ENCODE measurements at places on chromosomes 1 and 21.

DNA sequence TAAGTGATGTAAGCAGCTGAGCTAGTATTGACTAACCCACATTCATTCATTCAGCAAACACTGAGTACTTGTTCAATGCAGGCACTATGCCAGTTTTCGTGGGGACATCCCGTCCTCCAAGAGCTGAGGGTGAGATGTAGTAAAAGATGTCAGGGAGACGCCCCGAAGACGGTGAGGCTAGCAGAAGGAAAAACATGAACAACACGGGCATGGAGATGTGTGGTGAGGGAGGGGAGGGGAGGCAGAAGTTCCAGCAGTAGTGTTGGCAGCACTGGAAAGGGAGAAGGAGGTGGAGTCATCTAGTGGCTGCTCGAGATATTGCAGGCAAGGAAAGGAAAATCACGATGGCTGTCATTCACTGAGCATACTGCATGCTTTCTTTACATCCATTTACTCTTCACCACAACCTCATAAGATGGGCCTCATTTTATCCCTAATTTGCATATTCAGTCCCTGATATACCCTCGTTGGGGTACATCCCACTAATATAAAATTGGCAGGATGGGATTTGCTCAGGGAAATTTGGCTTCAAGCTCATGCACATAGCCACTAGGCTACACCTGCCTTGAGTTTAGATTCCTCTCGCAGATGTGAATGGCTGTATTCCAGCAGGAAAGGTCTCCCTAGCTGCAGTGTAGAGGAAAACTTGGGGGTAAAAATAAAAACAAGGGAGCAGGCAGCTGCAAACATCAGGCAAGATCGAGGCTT, 14.5 kb downstream of the PDZK1IP1 start:
- peak; percentile 14 for DNase-seq

- no peak for DNase-seq
Observed at GRCh38 chr1:204854286-204854685, 16.4 kb upstream of the NFASC start.

DNA sequence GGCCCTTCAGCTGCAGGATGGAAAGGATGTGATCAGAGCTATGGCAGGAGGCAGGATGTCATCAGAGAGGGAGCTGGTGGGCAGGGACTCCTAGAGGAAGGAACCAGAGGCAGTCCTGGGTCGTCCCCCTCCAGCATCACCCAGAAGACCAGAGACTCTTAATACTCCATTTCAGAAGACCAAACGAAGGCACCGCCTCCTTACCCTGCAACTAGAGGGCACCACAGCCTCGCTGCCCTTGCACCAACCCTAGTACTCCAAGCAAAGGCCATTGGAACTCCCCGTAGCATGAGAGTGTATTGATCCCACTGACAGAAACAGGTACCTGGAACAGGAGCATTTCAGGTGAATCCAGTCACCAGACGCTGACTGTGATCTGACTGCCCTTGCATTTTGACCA, 598.1 kb downstream of the NPHP4 start:
- no peak for DNase-seq

DNA sequence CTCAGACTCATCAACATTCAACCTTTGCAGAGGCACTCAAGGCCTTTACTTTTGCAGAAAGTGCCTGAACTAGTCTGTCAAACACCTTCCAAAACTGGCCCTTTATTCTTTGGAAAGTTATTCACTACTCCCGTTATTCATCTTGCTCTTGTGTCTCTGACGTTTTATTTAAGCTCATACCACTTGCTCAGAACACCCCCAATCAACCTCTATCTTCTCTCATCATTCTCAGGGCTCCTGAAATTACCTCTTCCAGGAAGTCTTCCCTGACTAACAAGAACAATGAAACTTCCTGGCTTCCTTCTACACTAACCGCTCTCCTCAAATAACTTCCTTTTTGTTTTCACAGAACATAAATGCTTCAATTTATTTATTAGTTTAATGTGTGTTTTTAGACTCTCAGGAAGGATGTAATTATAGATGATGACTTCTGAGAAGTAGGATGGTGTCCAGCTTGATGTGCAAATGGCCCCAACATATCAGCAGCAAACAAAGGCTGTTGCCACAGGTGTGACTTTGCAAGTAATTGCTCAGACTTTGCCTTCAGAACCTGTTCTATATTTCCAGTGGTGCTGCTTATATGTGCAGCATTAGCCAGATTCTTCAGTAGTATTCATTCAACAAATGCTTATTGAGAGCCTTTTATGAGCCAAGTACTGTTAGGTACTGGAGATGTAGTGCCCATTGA, 22.8 kb upstream of the BATF3 start:
- DNase-seq: no peak

DNA sequence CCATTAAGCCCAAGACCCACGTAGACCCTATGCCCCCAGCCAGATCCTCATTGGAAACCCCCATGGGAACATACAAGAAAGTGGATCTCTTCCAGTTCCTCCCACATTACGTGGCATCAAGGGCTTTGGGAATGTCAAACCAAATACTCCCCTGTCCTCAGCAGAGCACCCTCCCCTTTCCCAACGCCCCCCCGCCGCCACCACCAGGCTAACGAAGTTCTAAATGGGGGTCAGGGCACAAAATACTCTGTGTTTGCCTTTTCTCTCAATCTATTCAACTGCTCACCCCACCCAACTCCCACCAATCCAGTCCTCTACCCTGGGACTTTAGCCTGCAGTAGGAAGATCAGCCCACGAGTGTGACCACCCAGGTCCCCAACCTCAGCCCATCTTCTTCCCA, 24.5 kb downstream of the NEK2 start:
- no peak for DNase-seq

- DNase-seq: no peak
Observed at GRCh38 chr1:102097451-102097850, 100.7 kb upstream of the OLFM3 start.

DNA sequence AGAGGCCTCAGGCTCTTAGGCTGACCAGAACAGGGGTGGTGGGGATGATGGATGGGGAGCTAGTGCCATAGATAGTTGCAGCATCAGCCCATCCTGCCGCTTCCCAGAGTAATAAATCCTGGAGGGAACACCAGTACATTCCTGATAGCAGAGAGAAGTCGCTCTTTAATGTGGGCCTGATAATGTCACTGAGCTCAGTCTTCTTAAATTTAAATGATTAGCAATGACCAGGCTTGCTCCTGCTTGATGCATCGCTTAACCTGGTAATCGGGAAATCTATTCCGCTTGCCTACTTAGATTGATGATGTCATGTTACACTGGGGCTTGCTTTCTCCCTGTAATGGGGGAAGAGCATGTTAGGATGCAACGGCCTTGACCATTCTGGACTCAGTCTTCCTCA, 218.6 kb upstream of the PLXNA2 start:
- no peak for DNase-seq

DNA sequence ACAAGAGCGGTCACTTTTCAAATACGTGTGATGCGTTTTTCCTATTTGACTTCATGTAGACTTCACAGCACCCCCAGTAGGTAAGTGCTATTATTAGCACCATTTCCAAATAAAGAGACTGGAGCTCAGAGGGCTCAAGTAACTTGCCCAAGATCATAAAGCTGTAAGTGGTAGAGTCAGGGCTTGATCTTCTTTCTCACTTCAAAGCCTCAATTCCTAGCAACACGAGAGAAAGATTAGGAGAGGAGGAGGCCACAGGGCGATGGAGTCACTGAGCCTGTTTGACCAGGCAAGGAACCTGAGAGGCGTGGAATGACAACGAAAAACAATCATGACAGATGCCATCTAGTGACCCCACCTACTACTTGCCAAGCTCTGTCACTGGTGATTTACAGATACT, 181.0 kb downstream of the FOXD2 start:
- DNase-seq: no peak

DNA sequence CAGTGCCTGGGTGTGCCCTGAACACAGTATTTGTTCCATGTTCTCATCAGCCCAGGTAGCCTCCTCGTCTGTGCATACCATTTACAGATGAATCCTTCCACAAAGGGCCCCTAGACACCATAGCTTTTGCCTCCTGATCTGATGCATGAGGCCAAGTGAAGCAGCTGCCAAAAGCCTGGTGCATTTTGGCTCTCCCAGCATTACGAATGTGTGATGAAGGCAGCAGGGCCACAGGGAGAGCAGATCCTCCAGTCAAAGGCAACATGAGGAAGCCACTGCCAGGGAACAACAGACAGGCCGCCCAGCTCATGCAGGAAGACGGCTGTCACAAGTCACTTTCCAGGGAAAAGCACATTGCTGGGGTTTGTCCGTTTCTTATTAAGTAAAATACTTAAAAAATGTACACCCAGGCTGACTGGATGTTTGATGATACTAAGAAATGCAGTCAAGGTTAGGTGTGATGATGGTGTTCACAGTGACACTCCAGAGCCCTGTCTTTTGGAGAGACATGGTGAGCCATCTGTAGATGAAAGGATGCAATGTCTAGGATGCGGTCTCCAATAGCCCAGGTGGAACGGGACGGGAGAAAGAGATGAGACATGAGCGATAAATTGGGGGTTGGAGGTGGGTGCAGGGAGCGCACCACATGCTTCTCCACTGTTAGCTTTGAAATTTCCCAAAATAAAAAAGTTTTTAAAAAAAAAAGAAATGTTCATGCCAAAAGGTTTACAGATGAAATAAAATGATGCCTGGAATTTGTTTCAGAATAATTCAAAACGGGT, 48.7 kb downstream of the NPHP4 start:
- DNase-seq: no peak

DNA sequence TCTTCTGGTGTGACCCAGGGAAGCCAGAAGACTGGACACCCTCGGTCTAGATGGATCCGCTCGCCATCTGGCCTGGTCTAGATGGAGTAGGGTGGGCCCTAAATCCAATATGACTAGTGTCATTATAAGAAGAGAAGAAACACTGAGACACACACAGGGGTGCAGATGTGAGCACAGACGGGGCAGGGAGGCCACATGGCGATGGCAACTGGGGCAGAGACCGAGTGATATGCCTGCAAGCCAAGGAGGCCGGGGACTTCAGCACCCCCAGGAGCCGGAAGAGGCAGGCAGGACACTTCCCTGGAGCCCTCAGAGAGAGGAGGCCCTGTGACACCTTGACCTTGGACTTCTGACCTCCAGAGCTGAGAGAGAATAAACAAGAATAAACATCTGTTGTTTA, 5.6 kb upstream of the TFF3 start:
- no peak for DNase-seq

DNA sequence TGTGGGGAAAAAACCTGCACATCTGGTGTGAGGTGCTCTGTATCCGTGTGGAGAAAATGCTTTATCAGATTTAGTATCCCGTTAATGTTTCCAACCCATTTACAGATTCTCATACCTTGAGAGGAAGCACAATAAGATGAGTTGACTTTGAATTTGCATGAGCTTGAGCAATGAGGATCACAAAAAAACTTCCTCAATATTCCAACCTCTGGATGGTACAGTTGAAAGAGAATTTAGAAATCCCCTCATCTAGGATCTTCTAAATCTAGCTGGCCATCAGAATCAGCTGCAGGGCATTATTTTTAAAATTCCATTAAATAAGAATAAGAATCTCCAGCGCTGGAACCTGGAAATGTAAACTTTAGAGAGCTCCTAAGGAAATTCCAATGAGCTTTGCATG, 82.5 kb upstream of the NR5A2 start:
- no peak for DNase-seq

DNA sequence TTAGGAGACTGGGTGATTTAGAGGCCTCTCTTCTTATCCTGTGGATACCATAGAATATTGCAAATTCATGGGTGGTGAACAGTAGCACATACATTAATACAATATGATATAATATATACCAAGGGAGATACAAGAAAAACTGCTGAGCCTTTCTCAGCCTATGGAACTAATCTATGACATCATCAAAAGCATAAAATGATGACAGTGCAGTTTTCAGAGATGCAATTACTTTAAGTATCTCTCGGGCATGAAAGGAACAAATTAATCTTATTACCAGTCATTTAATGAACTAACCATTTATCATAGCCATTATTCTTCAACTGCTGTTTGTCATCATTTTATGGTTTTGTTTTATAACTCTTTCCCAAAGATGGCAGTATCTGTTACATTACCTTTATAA, 3.5 kb downstream of the CHODL start:
- DNase-seq: no peak

DNA sequence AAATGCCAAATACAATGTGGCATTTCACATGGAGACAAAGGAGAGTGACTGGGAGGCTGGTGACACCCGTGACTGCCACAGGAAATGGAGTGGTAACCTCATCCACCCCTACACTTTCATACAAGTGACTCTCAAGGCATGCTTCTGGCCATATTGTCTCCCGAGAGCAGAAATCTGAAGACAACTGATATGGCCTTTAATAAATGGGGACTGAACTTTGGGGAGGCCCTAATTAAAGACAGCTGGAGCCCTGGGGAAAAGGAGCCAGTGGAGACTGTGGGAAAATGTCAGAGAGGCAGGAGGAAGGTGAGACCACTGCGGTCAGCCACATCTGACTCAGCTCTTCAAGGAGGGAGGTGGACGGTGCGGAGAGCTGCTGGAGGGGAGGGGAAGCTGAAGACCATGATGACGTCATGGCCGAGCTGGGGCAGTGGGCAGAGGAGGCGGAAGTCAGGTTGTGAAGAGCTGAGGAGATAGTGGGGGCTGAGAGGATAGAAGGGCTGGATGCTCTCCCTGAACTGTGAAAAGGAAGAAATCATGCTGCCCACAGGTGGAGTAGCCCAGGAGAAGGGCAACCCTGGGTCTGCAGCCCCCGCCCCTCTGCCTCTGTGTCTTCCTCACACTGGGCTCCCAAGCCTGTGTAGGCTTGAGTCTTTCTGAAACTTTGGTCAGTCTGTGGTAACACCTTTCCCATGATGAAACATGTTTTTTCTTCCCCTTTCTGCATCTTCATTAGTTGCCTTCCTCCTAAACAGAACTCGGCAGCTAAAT, 14.0 kb upstream of the NCF2 start:
- DNase-seq: no peak

DNA sequence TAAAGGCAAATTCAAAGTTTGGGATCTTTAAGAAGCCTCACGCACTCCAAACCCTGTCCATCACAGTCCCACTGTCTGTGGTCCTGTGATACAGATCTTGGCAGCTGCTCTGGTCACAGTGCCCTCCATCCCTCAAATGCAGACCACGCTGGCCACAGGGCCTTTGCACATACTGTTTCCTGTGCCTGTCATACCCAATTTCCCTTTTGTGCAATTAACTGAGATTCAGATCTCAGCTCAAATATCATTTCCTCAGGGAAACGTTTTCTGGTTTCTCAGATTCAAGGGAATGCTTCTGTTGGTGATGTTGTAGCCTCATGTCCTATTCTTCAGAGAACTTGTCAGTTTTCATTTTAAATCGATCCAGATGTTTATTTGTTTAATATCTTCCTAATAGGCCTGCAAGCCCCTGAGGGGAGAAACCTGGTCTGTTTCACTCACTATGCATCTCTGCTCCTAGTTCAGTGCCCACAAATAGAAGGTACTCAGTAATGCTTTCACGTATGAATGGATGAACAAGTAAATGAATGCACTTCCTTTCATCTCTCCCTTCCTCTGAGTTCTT, 24.2 kb upstream of the GRIK3 start:
- no peak for DNase-seq

- DNase-seq: no peak
Observed at GRCh38 chr1:77673716-77674355, 8.6 kb downstream of the ZZZ3 start.

DNA sequence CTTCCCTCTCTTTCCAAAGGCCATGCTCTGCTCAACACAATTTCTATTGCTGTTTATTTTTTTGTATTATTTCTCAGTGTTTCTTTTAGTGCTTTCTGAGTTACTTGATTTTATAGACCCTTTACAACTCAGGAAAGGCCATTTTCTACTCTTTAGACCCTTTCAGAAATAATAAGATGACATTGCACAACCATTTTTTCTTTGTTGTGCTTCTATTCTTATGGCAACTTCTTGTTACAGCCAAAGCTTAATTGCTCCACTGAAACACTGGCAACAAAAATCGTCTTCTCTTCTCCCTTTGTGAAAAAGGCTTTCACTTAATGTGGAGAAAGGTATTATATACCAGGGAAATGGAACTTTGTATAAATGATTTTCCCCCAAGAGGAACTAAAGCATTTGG, 39.0 kb upstream of the SAMSN1 start:
- no peak for DNase-seq

Data from activated gamma-delta T cell treated with anti-CD3 and anti-CD28 coated beads, Interleukin-2, amount 50 U/mL, for 16 hours (primary cell).